Effector memory CD8-positive, alpha-beta T cell (primary cell): ENCODE measurements at places on chromosomes 6 and 20.
A peak's percentile ranks its signal among the peaks of the same experiment; 100 is the strongest.

GRCh38 chr6:105760746-105761145 lies 325.4 kb upstream of the PRDM1 start:
- H3K27me3 ChIP-seq: no peaks in the 10 kb centered on the region
- no peak for DNase-seq
- peaks cover 7% of the 10 kb centered on the region for H3K4me1 ChIP-seq

- peaks cover 26% of the 10 kb centered on the region for H3K27me3 ChIP-seq
- H3K4me1 ChIP-seq: no peaks in the 10 kb centered on the region
- no peaks in the 10 kb centered on the region for H3K36me3 ChIP-seq
Measured at GRCh38 chr6:127206531-127207095, 60.1 kb upstream of the RNF146 start.

DNA sequence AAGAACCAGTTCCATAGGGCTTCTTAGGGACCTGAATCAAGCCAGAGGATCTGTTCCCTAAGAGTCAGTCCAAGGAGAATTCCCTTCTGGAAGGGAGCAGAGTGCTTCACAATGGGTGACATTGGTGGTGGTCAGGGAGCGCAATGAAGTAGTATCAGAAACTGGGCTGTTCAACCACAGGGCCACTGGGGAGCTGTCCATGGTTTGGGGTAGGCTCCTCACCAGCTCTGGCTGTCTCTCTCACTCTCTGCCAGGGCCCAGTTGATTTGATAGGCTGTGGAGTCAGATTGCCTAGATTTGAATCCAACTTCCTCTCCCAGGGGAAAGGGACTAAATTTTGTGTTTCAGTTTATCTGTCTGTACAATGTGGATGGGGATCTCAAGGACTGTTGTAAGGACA lies 36.7 kb upstream of the CHD6 start:
- no peaks in the 10 kb centered on the region for H3K4me1 ChIP-seq
- H3K4me3 ChIP-seq: no peak overlapping the region
- no peaks in the 10 kb centered on the region for H3K36me3 ChIP-seq
- no peak for DNase-seq
- peaks cover 57% of the 10 kb centered on the region for H3K27me3 ChIP-seq
- no peak overlapping the region for H3K27ac ChIP-seq

- no peaks in the 10 kb centered on the region for H3K27me3 ChIP-seq
- no peaks in the 10 kb centered on the region for H3K36me3 ChIP-seq
- peaks cover 3% of the 10 kb centered on the region for H3K4me1 ChIP-seq
- no peak overlapping the region for H3K27ac ChIP-seq
Measured at GRCh38 chr6:150641398-150642139, 41.9 kb downstream of the PLEKHG1 start.

- no peaks in the 10 kb centered on the region for H3K4me1 ChIP-seq
- no peak for DNase-seq
- no peaks in the 10 kb centered on the region for H3K27me3 ChIP-seq
Measured at GRCh38 chr20:33704197-33704924, 15.7 kb downstream of the PXMP4 start.

GRCh38 chr6:125114248-125114858 lies 39.2 kb upstream of the TPD52L1 start:
- no peaks in the 10 kb centered on the region for H3K36me3 ChIP-seq
- H3K27me3 ChIP-seq: no peaks in the 10 kb centered on the region
- H3K4me3 ChIP-seq: no peak overlapping the region
- no peak overlapping the region for H3K27ac ChIP-seq
- peak; percentile 11 for DNase-seq

GRCh38 chr20:62952373-62952967 lies at the start of gene SLC17A9:
TSS of gene SLC17A9 (plus strand) at chr20:62952709. CDS start at chr20:62952831, 122 bp downstream.
- peaks cover 18% of the 10 kb centered on the region for H3K36me3 ChIP-seq
- peak within 1 kb of the TSS; percentile 89 for H3K4me3 ChIP-seq
- H3K4me1 ChIP-seq: peaks cover 22% of the 10 kb centered on the region

DNA sequence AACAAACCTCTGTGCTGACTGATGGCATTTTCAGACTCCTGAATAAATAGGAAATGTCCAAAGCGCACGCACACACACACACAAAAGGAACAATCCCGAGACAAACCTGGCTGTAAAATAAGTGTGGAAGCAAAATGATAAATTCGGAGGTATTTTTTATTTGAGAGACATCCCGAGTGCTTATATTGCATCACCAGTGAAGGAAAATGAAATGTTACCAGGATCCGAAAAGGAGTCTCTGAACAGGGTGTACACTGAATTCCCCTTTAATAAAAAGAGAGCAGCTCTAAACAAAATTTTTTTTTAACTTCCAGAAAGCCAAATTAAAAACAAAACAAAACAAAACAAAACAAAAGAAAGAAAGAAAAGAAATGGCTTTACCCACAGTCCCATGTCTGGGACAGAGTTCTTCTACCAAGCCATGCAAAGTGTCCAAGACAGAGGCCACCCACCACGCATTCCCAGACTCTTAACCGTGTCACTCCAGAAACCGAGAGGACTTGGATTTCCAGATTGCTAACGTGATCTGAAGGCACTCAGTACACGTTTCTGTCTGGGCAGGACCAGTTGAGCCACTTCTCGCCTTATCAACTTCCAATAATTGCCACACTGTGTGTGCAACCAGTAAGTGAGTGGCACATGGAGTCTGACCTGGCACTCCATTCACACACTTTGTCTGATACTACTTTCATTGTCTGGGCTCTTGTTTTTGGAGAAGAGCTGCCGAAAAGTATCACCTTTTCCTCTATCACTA lies 817 bp downstream of the ME1 start:
- H3K4me1 ChIP-seq: peaks cover 4% of the 10 kb centered on the region
- no peak for DNase-seq
- H3K27ac ChIP-seq: no peak overlapping the region
- H3K4me3 ChIP-seq: peak overlapping the region; percentile 57

GRCh38 chr6:114638341-114638740 lies 295.5 kb upstream of the HS3ST5 start:
- H3K4me1 ChIP-seq: no peaks in the 10 kb centered on the region
- no peak overlapping the region for H3K27ac ChIP-seq
- H3K36me3 ChIP-seq: no peaks in the 10 kb centered on the region
- DNase-seq: no peak
- no peaks in the 10 kb centered on the region for H3K27me3 ChIP-seq

- no peak overlapping the region for H3K4me3 ChIP-seq
- H3K27ac ChIP-seq: no peak overlapping the region
- peaks cover 16% of the 10 kb centered on the region for H3K27me3 ChIP-seq
- H3K4me1 ChIP-seq: peaks cover 5% of the 10 kb centered on the region
Measured at GRCh38 chr6:136798044-136798443, 5.8 kb upstream of the MAP3K5 start.

- no peak for DNase-seq
- peaks cover 3% of the 10 kb centered on the region for H3K36me3 ChIP-seq
- H3K27ac ChIP-seq: no peak overlapping the region
- H3K4me3 ChIP-seq: no peak overlapping the region
- no peaks in the 10 kb centered on the region for H3K4me1 ChIP-seq
Measured at GRCh38 chr6:161533266-161533665, 259.4 kb upstream of the AGPAT4 start.

DNA sequence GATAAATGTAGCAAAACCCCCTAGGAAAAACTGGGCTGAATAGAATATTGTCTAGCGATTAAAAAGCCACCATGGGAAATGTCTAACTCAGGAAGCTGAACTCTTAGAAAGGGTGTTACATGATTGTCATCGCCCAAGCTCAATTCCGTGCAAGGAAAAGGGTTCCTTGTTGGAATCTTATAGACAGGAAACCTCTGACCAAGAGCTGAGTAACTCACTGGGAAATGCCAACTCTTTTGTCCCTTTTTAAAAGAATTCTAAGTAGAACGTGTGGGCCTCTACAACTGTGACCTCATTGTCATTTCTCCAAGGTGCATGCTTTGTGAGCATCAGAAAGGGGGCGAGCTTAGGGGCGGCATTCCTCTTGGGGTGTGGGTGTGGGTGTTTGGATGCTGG lies 88.1 kb downstream of the SYNJ2 start:
- H3K4me3 ChIP-seq: no peak overlapping the region
- H3K27me3 ChIP-seq: no peaks in the 10 kb centered on the region
- peaks cover 15% of the 10 kb centered on the region for H3K4me1 ChIP-seq
- DNase-seq: no peak
- no peak overlapping the region for H3K27ac ChIP-seq
- H3K36me3 ChIP-seq: peaks cover 3% of the 10 kb centered on the region

DNA sequence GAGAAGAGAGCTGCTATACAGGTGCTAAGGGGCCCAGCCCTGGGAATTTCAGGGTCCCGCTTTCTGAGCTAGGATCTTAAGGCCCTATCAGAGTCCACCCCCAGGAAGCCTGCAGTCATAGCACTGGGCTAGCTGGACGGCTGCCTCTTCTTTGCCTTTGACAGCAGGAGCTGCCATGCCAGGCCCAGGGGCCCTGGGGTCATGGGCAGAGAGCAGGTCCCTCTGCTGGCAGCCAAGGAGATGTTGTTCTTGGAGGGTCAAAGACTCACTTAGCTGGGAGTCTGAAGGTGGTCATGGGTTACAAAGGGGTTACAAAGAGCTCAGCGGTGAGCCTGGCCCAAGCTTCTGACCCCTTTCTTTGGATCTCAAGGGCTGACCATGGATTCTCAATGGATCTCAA lies 52.7 kb downstream of the RPP21 start:
- H3K27ac ChIP-seq: no peak overlapping the region
- H3K4me3 ChIP-seq: no peak overlapping the region
- peaks cover 60% of the 10 kb centered on the region for H3K27me3 ChIP-seq
- H3K4me1 ChIP-seq: no peaks in the 10 kb centered on the region
- H3K36me3 ChIP-seq: no peaks in the 10 kb centered on the region

- H3K27me3 ChIP-seq: peaks cover 64% of the 10 kb centered on the region
- no peaks in the 10 kb centered on the region for H3K36me3 ChIP-seq
- H3K4me3 ChIP-seq: peak overlapping the region; percentile 62
- H3K4me1 ChIP-seq: peaks cover 46% of the 10 kb centered on the region
Measured at GRCh38 chr20:43840382-43841070, 74.1 kb upstream of the TOX2 start.

- H3K4me3 ChIP-seq: peak overlapping the region; percentile 96
- no peak for DNase-seq
- no peaks in the 10 kb centered on the region for H3K27me3 ChIP-seq
- peaks cover 49% of the 10 kb centered on the region for H3K4me1 ChIP-seq
Measured at GRCh38 chr6:167094820-167095637, 27.9 kb upstream of the CCR6 start.
